ENCODE measurements at places on chromosomes 13 and 19.

DNA sequence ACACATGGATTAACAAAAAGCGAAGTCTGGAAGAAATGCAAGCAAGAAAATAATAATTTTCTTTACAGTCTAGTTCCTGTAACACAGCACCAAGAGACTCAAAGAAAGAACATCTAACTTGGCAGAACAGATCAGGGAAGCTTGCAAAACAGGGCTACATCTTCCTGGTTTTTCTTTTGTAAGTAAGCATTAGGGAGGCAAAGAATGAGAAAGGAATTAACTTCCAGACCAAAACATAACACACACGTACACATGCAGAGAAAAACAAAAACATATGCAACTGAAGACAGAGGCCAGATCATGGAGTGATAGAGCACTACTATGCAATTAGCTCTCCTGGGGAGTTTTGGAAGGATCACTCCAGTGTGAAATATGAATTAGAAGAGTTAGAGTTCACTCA is 120.5 kb downstream of the DIAPH3 start:
- no peak for DNase-seq

GRCh38 chr19:11699931-11700794 is 38.6 kb downstream of the ZNF823 start:
- DNase-seq: peak; percentile 79

DNA sequence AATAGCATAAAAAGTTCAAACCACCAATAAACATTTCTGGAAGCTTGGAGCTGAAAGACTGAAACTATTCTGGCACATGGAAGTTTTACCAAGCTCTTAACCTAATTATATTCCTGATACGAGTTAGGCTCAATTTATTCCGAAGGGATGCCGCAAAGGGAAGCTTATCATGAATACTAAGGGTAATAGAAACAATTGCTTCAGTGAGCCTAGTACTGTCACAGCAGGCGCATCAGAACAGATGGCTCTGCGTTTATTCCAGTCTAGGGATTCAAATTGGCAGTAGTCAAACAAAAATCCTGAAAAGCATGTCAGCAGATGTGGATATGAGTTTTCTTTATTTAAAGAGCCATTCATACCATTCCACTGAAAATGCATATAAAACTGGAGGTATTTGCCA is 779.5 kb downstream of the GPC5 start:
- no peak for DNase-seq

DNA sequence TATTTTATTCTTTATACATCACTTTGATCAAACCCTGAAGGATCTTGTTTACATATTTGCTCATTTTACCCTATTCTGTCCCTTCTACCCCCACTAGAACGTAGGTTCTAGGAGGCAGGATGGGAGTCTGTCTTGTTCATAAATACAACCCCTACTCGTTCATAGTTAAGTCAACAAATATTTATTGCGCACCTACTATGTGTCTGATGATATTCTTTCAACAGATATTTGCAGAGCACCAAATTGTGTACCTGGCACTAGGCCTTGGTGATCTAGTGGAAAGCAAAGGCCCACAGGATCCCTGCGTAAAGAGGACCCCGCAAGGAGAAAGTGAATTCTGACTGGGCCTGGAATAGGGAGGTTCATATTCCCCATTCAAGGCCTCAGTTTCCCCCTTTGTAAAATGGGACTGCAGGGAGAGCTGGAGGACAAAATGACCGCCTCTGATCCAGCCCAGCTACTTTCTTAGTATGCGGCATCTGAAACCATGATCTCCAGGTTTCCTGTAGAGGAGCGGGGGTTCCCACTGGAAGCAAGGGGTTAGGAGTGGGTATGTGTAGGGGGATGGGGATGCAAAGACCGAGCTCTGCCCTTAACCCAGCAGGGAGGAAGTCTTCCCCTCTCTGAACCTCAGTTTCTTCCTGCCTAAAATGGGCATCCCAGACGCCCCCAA is 534 bp upstream of the GEMIN7 start:
- DNase-seq: no peak

GRCh38 chr13:97256343-97256783 is 34.2 kb downstream of the MBNL2 start:
- DNase-seq: no peak

- no peak for DNase-seq
Measured at GRCh38 chr19:52138983-52139251, 821 bp downstream of the ZNF616 start.

DNA sequence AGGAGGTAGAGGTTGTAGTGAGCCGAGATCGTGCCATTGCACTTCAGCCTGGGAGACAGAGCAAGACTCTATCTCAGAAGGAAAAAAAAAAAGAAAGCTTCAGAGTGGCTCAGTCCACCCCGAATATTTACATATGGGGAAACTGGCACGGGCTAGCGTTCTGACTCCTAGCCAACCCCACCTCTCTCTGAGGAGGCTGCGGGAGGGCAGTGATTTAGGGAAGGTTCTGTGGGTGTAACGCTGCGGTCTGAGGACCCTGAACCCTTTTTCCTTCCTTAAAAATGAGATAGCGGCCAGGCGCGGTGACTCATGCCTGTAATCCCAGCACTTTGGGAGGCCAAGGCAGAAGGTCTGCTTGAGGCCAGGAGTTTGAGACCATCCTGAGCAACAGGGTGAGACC is 5.0 kb downstream of the LRRC25 start:
- DNase-seq: peak; percentile 35

GRCh38 chr13:63910511-63910910 is 2494.9 kb upstream of the PCDH20 start:
- DNase-seq: no peak

DNA sequence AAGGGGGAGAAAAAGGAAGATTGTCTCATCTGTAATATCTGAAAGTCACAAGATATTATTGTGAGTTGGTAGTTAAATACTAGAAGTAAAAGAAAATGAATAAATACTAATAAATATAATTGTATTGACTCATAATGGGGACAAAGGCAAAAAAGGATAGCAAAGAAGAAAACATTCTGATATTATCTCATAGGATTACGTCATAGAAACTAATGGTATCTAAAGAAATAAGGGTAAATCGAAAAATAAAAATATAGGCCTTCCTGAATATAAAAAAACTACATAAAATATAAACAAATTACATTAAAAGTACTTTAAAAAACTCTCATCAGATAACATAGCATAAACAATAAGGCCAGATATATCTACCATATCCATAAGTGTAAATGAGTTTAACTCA is 38.6 kb upstream of the TDRD3 start:
- no peak for DNase-seq

DNA sequence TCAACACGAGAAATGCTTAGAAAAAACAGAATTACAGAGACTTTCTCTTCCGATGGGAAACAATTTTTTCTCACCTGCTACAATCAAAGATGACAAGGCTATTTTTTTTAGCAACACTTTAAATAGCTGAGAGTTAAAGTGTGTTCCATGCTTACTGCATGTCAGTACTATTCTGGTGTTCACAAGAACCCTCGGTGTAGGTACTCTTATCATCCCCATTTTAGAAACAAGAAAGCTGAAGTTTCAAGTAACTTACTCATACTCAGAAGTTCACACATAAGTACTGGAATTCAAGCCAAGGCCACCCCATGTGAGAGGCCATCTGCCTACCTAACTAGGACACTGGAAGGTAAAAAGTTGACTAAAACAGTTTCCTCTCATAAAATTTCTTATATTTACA is 9.0 kb upstream of the TNFRSF19 start:
- DNase-seq: no peak

- DNase-seq: peak; percentile 78
Measured at GRCh38 chr13:49996161-49996915, 504 bp upstream of the TRIM13 start.
